ENCODE measurements at places on chromosomes 4 and X.

- DNase-seq, result peak; percentile 32
Measured at GRCh38 chr4:138938366-138938690, 77.3 kb upstream of the NOCT start.

GRCh38 chr4:31702326-31702725 is 982.2 kb downstream of the PCDH7 start:
- no peak for DNase-seq

GRCh38 chr4:178056996-178057395 is 614.8 kb upstream of the AGA start:
- DNase-seq, result no peak

GRCh38 chr4:98932539-98932938 is 3.6 kb upstream of the EIF4E start:
- DNase-seq, result peak; percentile 30

DNA sequence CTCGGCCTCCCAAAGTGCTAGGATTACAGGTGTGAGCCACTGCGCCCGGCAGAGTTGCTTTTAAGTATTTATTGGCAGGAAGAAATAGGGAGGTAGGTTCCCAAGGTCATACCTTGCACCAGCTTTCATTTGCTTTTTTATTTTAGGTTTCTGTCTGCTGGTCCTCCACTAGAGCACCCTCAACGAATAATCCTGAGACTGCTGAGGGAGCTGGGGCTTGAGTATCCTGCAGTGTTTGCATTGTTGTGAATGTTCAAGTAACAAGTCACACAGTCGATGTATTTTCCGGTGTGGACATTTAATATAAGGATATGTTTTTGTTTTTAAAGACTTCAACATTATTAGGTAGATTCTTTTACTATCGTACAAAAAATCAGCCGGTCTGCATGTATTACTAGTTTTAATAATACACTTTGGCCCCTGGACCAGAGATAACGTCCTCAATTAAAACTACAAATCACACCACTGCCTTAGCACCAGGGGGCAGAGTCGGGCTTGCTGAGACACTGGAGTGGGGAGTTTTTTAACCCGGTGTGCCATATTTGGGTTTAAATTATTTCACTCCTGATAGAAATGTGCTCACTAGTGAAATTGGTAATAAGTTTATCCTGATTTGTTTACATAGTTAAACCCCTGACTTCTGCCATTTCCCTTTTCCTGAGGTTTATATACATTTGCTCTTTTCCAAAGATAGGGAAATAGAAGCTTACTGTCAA is 11.6 kb downstream of the SMIM20 start:
- no peak for DNase-seq

DNA sequence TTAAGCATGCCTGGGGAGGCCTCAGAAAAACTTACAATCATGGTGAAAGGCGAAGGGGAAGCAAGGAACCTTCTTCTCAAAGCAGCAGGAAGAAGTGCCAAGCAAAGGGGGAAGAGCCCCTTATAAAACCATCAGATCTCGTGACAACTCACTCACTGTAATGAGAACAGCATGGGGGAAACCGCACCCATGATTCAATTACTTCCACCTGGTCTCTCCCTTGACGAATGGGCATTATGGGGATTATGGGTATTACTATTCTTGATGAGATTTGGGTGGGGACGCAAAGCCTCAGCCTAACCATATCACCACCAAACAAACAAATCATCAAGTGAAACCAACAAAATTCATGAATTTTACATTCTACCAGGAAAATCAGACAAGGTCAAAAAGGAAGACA is 76.7 kb upstream of the TAB3 start:
- DNase-seq, result no peak

DNA sequence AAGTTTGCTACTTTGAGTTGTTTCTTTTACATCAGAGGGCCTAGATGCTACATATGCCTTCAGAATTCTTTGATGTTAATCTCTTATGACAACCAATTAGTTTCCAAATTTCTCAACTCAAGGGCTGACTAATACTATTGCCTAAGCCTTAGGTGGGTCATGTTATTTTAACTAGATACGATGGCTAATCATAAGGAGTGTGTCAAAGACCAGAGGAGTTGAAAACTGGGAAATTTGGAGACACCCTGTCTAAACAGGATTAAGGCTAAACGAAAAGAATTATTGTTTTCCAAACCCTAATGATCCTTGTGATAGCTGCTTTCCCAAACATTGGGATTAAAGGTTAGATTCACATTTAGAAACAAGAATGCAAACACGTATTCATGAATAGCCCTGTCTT is 228.5 kb downstream of the PCDH7 start:
- peak; percentile 7 for DNase-seq

- no peak for DNase-seq
Measured at GRCh38 chr4:9835430-9835829, 54.0 kb downstream of the DRD5 start.

GRCh38 chr4:170004651-170005295 is 21.4 kb downstream of the MFAP3L start:
- no peak for DNase-seq

DNA sequence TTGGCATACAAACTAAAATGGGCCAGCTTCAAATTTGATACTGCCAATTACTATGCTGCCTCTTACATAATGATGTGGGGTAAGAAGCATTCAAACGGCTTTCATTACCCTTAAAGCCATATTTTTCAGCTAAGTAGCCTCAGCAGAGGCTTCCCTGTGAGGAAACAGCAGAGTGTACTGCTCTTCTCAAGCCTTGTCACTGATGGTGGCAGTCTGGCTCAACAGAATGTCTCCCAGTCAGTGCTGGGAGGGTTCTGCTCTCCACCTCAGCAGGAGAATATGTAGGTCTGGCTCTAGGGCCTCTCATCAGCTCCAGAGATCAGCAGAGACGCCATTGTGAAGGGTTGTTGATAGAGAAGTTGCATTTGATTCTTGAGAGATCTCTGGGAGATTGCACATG is 44.6 kb upstream of the MBNL3 start:
- no peak for DNase-seq

All from GM04504 (cell line).